ENCODE measurements at places on chromosomes 3 and 15.

DNA sequence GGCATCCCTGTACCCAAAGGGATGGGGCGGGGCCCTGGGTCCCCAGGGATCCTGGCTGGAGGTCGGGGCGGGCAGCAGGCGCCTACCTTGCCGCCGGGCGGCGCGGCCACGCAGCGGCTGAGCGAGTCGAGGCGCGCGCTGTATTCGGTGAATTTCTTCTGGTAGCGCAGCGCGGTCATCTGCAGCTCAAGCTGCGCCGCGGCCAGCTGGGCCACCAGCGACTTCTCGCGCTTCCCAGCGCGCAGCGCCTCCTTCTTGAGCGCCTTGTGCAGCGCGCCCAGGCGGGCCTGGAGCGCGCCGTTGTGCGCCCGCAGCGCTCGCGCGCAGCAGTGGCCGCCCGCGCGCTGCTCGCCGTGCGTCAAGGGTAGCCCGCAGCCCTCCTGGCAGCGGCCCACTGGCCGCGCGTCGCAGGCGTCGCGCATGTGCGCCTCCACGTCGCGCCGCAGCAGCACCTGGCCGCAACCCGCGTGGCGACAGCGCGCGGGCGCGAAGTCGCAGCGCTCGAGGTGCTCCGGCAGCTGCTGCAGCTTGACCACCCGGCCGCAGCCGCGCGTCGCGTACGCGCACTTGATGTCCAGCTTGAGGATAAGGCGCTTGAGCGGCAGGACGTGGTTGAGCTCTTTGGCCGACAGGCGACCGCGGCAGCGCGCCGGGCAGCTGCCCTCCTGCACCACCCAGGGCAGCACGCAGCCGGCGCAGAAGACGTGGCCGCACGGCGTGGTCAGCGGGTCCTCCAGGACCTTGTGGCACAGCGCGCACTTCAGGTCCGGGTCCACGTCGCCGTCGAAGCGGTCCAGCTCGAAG lies 522 bp downstream of the PDZRN3 start:
- DNase-seq, result no peak

- DNase-seq, result no peak
These were observed 37.8 kb upstream of the ATP10A start for GRCh38 chr15:25900901-25901300.

DNA sequence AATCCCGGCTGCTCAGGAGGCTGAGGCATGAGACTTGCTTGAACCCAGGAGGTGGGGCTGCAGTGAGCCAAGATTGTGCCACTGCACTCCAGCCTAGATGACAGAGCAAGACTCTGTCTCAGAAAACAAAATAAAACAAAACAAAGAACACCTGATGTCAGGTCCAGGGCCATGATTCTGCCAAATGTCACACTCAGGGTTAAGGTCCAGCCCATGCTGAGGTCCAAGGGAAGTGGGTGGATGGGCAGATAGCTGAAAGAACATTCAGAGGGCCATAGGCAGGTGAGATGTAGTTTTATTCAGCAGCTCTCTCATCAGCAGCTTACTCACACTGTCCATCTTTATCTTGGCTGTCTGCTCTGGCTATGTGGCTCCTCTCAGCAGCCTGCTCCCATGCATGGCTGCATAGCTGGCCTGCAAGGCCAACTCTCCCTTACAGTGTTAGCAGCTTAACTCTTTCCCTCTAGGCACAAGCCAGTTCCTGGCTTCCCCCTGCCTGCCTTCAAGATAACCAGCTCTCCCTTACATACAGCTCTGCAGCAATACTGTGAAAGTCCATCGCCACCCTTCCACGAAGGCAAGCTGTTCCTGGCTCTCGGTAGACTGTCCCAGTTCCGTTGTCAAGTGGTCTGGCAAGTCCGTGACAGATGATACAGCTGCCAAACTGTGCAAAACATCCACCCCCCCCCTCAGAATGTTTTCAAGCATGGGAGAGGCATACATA lies 62.4 kb upstream of the SIAH2 start:
- DNase-seq, result no peak

GRCh38 chr3:12982619-12983101 lies 90.6 kb downstream of the IQSEC1 start:
- no peak for DNase-seq

DNA sequence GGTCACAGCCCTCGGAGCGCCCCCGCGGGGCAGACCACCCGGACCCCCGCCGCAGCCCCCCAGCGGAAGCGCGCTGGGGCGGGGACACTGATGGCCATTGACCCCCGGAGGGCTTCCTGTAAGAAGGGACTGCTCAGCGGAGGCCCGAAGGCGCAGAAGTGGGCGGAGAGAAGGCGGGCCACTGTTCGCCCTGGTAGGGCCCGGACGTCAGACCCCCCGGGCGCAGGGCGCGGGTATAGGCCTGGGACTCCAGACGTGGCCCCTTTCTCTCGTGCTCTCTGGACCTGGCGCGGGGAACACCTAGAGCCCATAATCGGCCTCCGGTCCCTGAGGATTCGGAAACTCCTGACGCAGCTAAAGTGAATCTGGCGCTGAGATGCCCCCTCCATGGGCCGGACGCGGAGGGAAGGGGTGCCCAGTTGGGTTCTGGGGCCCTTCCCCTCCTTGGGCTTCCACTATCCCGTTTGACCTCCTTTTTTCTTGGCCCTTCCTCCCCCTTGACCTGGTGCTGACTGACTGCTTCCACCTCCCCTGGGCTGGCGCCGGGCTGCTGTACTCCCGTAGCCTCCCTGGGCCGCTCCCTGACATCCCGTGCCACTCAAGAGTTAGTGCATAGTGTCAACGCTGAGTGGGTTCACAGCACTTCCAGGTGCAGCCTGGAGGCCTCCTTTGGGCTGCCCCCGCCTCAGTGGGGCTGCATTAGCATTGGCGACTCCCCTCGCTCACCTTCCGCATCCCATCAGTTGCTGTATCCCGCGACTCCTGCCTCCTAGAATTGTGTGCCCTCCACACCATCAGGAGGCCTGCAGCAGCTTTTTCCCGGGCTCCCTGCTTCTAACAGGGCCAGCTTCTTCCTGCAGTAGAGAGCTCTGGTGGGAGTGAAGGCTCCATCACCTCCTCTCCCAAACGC lies 694 bp downstream of the ABTB1 start:
- DNase-seq, result no peak

- DNase-seq, result no peak
These were observed 213.4 kb downstream of the ERC2 start for GRCh38 chr3:56254835-56255234.

GRCh38 chr3:31891876-31892455 lies 89.1 kb downstream of the OSBPL10 start:
- DNase-seq, result no peak

DNA sequence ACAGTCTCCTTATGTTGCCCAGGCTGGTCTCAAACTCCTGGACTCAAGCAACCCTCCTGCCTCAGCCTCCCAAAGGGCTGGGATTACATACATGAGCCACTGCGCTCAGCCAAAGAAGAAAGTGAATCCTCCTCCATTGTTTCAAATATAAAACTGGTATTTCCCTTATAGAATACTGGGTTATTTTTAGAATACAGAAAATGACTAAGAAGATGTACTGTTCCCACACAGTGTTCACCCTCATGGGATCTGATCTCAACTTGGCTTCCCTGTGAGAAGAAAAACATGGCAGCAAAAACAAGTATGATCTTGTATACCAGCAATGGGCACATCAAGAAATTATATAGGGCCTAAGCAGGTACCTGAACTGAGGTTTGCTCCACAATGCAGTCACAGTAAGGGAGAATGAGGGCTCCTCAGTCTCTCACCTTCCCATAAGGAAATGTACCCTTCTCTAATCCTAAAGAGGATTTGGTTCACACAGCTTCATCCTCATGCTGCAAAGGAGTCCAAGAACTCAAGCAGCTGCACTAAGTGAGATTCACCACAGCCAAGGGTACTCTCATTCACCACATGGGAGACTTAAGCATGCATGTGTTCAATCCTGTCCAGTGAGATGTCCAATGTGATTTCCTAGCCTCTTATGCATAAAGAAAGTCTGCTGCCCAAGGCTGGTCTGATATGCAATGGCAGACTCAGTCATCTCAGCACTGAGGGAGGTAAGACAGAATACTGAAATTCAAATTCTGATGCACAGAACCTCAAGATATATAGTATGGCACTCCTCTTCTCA lies 25.8 kb downstream of the USP4 start:
- no peak for DNase-seq

DNA sequence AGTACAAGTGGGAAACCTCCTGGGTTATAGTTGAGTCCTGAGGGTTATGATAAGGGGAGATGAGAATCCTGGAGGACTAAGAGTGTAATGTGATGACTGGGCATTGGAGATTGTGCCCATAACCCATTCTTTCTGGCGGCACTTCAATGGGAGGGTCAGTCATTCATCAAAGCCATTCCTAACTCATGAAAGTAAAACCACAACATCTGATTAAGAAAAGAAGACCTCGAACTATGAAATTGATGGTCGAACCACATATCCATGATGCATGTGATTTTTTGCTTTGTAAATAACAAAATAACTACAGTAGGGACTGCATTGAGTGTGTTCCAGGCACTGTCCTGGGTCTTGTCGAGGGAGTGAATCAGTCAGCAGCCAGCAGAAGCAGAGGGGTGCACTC lies 215.1 kb downstream of the SHQ1 start:
- no peak for DNase-seq

GRCh38 chr15:75109021-75109735 lies 85.8 kb downstream of the PPCDC start:
- no peak for DNase-seq

GRCh38 chr3:79211586-79212359 lies 556.0 kb downstream of the ROBO1 start:
- no peak for DNase-seq

DNA sequence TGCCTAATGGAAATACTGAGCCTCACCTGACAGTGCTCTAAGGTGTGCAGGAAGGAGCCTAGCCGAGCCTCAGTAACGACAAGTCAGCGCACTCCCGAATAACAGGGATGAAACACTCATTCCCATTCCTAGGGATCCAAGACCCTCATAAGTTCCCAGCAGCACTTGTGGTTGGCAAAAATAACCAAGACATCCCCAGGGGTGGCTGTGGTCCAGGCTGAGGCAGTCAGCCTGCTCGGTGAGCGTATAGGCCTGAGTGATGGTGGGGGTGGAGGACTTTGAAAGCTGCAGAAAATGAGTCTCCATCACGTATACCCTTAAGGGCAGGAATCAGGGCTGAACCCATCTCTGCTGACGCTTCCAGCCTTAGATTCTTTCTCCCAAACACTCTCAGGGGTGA lies 120.1 kb downstream of the SMAD6 start:
- DNase-seq, result no peak

GRCh38 chr15:78130466-78131294 lies 565 bp downstream of the CIB2 start:
- DNase-seq, result no peak

DNA sequence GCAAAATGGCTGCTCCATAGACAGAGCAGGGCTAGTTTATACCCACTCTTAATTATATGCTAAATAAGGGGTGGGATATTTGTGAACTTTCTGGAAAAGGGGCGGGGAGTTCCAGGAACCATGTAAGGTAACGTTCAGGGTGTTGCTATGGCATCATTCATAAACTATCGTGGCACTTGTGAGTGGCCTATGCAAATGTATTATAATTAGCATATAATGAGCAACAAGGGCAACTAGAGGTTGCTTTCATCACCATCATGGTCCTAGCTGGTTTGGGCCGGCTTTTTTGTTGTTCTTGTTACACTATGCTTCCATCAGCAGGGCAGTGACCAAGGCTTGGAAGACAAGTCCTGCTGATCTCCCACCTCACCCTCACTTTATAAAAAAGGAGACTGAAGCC lies 43.2 kb upstream of the FGD5 start:
- DNase-seq, result no peak

- no peak for DNase-seq
These were observed 7.6 kb downstream of the LPCAT4 start for GRCh38 chr15:34359416-34359815.

GRCh38 chr3:49410066-49410845 lies 1.5 kb downstream of the RHOA start:
- no peak for DNase-seq

DNA sequence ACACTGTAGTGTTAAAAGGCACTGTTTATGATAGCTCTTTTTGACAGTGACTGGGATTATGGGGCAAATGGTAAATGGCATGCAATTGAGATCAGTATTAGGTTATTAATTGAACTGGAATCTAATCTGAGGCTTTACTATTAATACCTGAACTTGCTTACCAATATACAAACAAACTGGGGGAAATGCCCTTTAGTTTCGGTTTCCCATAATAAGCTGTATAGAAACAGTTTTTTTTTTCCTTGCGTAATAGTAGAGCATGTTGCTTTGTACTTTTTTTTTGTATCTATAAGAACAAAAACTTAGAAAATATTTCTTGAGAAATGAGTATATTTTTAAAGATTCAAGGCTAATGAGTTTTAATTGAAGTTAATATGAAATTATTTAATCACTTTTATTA lies 95.0 kb downstream of the FNDC3B start:
- DNase-seq, result no peak

- DNase-seq, result no peak
These were observed 29.0 kb upstream of the NR2E3 start for GRCh38 chr15:71781179-71781964.

- DNase-seq, result no peak
These were observed at the start of gene FSTL1 for GRCh38 chr3:120450600-120451271. Gene FSTL1 (minus strand): TSS chr3:120450992. CDS start chr3:120450746, 246 bp downstream.

DNA sequence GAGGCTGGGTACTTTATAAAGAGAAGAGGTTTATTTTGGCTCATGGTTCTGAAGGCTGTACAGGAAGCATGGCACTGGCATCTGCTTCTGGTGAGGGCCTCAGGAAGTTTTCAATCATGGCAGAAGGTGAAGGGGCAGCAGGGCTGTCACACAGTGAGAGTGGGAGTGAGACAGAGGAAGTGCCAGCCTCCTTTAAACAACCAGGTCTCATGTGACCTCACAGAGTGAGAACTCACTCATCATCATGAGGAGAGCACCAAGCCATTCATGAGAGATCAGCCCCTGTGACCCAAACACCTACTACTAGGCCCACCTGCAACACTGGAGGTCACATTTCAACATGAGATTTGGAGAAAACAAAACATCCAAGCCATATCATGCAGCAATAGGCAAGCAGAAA lies 9.3 kb upstream of the RFTN1 start:
- no peak for DNase-seq

DNA sequence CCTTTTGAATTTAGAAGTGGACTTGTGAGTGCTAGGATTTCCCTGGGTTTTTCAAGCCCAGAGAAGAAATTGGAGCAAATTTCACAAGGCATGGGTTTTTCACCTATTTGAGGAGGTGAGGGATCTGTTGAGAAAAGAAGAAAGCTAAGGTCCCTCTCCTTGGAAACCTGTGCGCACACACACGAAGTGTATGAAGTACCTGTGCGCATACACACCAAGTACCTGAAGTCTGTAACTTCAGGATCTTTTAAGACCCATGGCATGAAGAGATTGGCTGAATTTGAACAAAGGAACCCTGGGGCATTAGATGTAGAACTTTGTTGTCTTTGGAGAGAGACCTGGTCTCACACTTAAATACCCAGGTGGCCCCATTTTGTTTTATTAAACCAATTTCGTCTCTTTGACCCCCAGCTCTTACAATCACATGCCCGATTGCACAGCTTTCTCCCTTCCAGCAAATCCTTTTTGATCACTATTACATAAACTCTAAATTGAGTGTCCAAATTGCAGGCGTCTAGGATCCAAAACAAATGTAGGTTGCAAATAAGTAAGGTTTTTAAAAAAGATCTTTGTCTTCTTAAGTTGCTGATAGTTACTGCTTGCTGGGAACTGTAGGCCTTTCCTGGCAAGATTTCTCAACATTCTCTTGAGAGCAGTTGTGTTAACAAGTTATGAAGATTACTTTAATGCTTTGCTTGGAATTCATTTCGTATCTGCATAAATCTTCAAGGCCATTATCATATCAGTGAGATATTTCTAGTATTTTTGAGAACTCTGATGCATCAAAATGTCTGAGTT lies 64.3 kb downstream of the CMTM8 start:
- no peak for DNase-seq

All from amniotic stem cell (primary cell).